ENCODE measurements at places on chromosomes 12 and 14. TPM values are rescaled to one million over a fixed set of nuclear protein-coding genes. Genes with fewer than 3 reads are reported as not detected.

PZP gene
- 0.40 TPM for total RNA-seq

DNA sequence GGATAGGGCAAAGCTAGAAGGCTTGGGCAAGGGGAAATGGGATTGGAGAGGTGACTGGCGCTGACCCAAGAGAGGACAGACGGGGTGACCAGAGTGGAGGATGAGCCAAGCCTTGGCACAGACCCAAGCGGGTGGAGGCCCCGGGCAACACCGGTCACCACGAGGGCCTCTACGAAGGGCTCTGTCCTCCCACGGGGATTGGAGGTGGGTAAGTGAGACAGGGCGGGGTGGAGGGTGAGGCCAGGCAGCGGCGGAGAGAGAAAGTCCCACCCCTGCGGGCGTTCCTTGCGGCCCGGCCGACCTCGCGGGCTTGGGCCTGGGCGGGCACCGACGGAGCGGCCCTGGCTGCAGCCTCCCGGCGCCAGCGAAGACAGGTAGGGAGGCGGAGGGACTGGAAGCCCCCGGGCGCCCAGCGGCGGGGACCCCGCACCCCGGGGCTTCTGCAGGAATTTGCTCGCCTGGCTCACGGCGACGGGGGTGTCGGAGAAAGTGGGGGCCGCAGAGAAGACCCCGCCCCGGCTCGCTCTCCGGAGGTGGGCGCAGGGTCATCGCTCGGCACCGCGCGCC is at the start of gene PAPLN:
Gene PAPLN (plus strand): TSS at position 288 of the 567 bp plus-strand sequence. CDS start 2,273 bp downstream, outside the sequence.
- DNase-seq, result no peak

DNA sequence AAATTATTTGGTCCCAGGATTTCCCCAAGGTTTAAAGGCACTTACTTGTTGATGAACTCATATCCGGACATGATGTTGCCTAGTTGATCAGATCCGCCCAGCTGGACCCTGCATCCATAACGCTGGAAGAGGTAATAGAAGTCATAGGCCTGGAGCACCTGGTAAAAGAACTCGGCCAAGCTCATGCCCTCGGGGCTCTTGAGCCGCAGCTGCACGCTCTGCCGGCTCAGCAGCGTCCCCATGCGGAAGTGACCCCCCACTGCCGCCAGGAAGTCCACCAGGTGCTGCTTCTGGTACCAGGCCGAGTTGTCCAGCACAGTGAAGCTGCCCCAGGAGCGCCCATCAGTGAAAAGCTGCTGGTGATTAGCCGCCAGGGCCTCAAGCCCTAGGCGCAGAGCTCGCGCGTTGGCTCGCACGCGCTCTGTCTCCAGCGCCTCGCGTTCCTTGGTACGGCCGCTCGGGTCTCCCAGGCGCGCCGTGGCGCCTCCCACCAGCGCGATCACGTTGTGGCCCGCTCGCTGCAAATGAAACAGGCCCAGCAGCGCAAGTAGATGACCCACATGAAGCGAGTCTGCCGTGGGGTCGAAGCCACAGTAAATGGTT is 545 bp downstream of the YARS2 start:
- DNase-seq, result peak; percentile 78

DNA sequence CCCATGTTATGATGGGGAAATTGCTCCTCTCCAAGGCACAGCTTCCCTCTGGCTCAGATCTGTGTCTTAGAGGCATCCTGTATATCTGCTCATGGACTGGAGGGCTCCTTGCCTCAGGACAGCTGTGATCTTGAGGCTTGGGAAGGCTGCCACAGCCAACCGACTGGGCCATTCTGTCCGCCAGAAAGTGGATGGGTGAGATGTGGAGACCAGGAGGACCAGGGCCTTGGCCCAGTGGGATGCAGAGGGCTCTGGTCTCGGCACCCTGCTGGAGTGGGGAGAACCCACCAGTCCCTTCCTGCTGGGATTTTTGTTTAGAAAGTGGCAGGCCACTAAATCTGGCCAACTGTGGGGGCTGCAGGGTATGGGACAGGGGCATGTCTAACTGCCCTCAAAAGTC is 148.6 kb downstream of the CALM1 start:
- no peak for DNase-seq

Measured in pulmonary artery endothelial cell (primary cell).